ENCODE measurements at places on chromosomes 5 and 9. TPM values are rescaled to one million over a fixed set of nuclear protein-coding genes. Genes with fewer than 3 reads are reported as not detected.

The NUTM2G gene
- not detected for total RNA-seq

The TMEM215 gene
- not detected for total RNA-seq

The IPPK gene
- total RNA-seq: 9.6 TPM

The NOXA1 gene
- total RNA-seq: not detected

The QRFP gene
- total RNA-seq: not detected

The PAPPA gene
- total RNA-seq: 0.20 TPM

All from M059J (cell line).